Hippocampal formation (tissue), 2 donors: ENCODE measurements at places on chromosomes 6 and 20.
A peak's percentile ranks its signal among the peaks of the same experiment; 100 is the strongest.

DNA sequence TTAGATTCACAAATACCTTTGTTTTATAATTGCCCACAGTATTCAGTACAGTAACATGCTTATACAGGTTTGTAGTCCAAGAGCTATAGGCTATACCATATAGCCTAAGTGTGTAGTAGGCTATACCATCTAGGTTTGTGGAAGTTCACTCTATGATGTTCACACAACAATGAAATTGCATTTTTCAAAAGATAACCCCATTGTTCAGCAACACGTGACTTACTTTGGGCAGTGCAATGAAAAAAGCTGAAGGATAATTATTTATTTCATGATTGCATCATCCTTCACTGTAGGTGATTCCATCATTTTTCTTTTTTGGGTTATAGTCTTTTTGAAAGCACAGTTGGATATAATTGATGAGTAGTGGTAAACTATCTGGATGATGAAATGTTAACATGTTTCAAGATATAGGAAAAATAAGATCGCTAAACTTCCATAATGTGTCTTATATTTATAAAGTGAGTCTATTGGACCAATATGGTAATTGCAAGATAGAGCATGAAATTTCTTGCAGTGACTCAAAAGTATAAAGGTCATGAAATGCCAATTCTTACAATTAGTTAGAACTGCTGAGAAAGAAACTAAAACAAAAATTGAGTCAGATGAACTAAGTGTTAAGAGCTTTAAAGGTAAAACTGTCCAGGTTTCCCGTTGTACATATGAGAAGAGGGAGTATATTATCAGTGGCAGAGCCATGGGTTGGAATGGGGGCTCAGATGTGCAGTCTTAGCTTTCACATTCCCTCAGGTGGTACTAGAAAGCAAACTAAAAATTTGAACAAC lies 164.4 kb downstream of the ZFAND3 start:
- DNase-seq: no peak

DNA sequence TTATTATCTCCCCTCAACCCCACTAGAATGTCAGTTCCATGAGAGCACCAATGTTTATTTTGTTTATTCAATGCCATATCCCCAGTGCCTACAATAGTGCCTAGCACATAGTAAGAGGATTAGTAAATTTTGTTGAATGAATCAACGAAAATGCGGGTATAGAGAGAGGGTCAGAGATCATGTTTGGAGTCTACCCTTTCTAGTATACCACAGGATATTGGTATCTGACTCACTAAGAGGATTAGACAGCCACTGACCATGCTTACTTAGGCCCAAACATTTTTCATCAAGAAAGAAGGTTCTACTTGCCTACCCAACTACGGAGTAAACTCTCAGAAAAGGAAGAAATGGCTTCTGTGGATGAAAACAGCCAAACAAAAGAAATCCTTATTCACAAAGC lies 356.8 kb downstream of the BTBD9 start:
- DNase-seq: no peak

DNA sequence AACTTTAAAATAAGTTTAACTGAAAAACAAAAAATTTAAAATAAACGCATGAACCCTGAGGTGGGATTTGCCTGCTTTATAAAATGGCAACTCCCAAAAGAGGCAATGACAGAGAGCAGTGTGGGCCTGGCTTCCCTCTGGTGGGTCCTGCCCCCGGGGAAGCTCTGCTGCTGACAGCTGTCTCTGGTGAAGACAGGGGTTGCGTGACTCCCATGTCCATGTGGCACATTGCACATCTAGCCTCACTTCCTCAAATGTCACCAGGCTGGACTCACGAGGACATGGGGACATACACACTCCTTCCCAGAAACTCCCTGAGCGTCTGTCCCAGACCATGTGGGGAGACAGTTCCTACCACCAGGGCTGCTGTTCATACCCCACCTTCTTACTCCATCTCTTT lies 66.2 kb downstream of the ABHD12 start:
- DNase-seq: no peak

GRCh38 chr6:82832811-82833210 lies 232.8 kb downstream of the UBE3D start:
- DNase-seq: no peak

GRCh38 chr20:38214256-38215193 lies 46.0 kb downstream of the KIAA1755 start:
- DNase-seq: no peak

- DNase-seq: no peak
Measured at GRCh38 chr20:38146628-38147027, 18.4 kb downstream of the TGM2 start.

DNA sequence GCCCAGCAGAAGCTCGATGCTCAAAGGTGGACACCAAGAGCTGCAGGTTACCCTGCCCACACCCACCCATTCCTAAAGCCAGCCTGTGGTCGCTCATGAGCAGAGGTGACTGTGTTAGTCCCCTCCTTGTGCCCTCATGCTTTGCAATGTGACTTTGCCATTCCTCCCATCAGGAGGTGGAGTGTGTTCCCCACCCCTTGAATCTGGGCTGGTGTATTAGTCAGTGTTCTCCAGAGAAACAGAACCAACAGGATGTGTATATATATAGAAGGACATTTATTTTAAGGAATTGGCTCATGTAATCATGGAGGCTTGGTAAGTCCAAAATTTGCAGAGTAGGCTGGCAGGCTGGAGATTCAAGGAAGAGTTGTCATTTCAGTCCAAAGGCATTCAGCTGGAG lies 54.4 kb upstream of the RNF24 start:
- no peak for DNase-seq

- DNase-seq: no peak
Measured at GRCh38 chr6:163289447-163289846, 125.1 kb upstream of the QKI start.

DNA sequence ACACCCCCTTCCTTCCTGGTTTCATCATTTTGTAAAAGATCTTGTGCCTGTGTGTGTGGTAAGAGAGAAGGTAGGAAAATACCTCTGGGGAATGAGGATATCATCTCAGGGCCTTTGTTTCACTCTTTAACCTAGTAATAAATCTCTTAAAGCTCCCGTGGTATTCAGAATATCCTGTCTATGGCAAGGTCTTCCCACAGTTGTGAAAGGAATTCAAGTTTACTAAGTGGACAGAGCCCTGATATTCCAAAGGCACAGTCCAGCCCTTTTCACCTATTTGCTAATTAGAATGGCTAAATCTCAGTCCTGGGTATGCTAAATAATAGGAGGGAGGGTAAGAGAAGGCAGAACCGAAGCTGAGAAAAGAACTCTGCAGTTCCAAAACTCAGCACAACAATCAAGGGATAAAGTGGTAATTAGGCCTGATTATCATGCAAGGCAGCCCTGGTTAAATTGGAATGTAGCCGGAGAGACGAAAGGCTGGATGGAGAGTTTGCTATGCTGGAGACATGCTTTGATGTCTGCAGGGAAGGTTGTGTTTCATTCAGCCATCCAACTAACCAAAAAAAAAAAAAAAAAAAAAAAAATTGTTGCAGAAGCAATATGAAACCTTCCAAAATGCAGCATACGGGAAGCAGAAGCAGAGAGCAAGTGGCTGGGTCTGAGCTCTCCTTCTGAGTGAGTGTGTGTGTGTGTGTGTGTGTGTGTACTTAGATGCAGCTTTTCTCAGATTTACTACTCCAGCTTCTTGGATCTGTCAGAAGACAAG lies 28.5 kb upstream of the PIM1 start:
- DNase-seq: no peak

- DNase-seq: peak; percentile 76
Measured at GRCh38 chr6:148947621-148948444, 201.0 kb downstream of the UST start.

GRCh38 chr6:57019434-57019833 lies 27.1 kb upstream of the KIAA1586 start:
- no peak for DNase-seq

GRCh38 chr20:24630486-24631172 lies 161.2 kb downstream of the SYNDIG1 start:
- no peak for DNase-seq

GRCh38 chr6:70956451-70957283 lies at the start of gene B3GAT2:
TSS of gene B3GAT2 (minus strand) at chr6:70957060. CDS start at chr6:70956429, 631 bp downstream.
- peak; percentile 29 for DNase-seq

DNA sequence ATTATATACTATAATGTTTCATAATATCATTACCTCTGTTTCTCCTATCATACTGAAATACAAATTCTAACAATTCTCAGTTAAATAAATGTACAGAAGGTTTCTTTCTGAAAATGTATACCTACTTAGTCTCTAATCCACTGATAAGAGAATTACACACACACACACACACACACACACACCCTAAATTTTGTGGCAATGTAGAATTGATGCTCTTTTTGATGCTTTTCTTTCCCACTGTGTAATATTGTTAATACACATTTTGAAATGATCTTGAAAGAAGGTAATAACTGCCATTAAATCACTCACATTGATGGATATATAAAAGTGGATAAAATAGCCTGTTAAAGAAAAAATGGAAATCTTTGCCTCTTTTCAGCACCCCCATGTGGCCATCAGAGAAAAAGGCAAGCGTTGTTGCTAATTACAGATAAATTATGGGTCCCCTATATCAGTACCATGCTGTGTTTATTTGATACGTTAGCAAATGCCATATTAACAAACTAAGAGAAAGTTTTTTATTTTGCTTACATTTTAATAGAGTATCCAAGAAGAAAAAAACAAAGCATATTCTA lies 76.6 kb upstream of the VGLL2 start:
- no peak for DNase-seq

DNA sequence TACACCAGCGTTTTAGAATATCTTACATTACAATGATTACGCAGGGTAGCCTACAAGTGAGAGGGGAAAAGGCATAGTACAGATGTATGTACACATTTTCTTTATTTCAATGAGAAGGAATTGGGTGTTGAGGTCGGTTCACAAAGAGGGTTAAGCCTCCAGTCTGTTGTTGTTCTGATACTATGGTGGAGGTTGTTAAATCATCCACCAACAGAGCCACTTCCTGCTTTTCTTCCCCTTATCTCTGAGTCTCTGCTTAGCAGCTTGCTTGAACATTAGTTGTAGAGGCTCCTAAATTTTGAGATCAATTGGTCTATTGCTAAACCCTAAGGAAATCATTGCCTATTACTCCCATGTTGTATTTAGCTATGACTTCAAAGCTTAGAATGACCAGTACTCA lies 7.3 kb downstream of the RGS17 start:
- no peak for DNase-seq

DNA sequence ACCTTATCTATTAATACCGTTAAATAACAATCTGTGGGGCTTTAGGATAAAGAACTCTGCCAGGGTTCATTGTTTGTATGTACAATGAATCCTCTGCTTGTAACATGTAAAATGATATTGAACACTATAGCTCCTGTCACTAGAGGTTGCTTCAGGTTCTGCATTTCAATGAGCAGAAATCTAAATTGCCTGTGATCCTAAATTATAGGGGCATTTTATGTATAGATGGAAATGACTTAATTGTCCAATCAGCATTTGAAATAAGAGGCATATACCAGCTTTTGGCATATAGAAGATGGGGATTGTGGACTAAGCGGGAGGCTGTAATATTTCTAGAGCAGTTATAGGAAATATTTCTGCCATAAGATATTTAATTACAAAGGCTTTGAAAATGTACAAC lies 2.0 kb downstream of the NCOA3 start:
- no peak for DNase-seq

- no peak for DNase-seq
Measured at GRCh38 chr20:37693242-37693634, 592 bp upstream of the CTNNBL1 start.

- DNase-seq: no peak
Measured at GRCh38 chr6:114064862-114065261, 93.9 kb upstream of the HDAC2 start.
